Hindlimb muscle (tissue), 1 donor: ENCODE measurements at places on chromosomes 12 and 14.
A peak's percentile ranks its signal among the peaks of the same experiment; 100 is the strongest.

GRCh38 chr12:45234139-45234865 lies 18.4 kb downstream of the ANO6 start:
- peak; percentile 85 for DNase-seq

- no peak for DNase-seq
Measured at GRCh38 chr12:50696931-50697330, 67.0 kb upstream of the ATF1 start.

GRCh38 chr12:28550757-28551704 lies 360.8 kb downstream of the CCDC91 start:
- no peak for DNase-seq

DNA sequence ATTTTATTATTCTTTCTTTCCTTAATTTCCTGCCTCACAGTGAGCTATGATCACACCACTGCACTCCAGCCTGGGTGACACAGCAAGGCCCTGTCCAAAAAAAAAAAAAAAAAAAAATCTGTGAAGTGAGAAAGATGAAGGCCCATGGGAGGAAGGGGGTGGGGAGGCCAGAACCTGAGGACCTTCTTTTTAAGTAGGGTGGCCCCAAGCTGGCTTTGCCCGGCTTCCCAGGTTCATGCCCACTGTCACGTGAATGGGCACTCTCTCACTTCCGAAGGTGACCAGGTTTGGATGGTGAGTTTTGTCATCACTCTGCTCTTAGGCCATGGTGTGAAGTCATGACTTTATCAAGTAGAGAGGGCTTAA lies 82.3 kb downstream of the TNFAIP2 start:
- no peak for DNase-seq

GRCh38 chr12:46149905-46150304 lies 118.9 kb downstream of the SLC38A1 start:
- DNase-seq, result no peak

- DNase-seq, result no peak
Measured at GRCh38 chr12:128791395-128792322, 32.1 kb downstream of the SLC15A4 start.

- DNase-seq, result peak; percentile 40
Measured at GRCh38 chr12:12562016-12562483, 613 bp downstream of the DUSP16 start.

GRCh38 chr12:91561301-91561957 lies 378.8 kb upstream of the DCN start:
- DNase-seq, result peak; percentile 43

GRCh38 chr12:111267144-111267543 lies 101.8 kb downstream of the PHETA1 start:
- no peak for DNase-seq
